BE2C (cell line): ENCODE measurements at places on chromosomes 4 and X.
A peak's percentile ranks its signal among the peaks of the same experiment; 100 is the strongest.

DNA sequence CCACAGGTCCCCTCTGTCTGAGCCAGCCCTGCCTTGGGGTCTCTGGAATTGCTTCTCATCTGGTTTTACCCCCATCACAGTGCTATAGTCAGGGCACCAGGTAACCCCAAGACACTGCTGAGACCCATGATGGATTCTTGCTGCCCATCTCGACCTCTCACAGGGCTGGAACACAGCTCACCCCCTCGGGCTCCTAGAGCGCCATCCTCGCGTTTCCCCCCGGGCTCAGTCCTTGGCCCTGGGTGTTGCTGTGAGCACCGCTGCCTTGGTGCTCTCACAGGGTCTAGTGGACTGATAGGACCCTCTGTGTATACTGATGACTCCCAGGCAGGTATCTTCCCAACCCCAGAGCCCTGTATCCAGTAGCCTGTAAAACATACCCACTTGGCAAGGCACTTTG lies 8.8 kb downstream of the MAEA start:
- DNase-seq = no peak

DNA sequence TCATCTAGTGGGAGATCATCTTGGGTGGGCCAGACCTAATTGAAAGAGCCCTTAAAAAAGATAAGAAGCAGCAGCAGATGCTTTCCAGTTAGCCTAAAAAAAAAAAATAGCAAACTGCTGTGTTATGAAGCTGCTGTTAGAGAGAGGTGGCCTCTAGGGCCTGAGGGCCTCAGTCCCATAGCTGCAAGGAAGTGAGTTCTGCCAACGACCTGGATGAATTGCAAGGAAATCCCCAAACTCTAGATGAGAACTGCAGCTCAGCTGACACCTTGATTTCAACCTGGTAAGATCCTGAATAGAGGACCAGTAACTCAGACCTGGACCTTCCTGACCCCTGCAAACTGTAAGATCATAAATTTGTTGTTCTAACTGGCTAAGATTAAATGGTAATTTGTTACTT lies 275.2 kb downstream of the TENM3 start:
- no peak for DNase-seq

DNA sequence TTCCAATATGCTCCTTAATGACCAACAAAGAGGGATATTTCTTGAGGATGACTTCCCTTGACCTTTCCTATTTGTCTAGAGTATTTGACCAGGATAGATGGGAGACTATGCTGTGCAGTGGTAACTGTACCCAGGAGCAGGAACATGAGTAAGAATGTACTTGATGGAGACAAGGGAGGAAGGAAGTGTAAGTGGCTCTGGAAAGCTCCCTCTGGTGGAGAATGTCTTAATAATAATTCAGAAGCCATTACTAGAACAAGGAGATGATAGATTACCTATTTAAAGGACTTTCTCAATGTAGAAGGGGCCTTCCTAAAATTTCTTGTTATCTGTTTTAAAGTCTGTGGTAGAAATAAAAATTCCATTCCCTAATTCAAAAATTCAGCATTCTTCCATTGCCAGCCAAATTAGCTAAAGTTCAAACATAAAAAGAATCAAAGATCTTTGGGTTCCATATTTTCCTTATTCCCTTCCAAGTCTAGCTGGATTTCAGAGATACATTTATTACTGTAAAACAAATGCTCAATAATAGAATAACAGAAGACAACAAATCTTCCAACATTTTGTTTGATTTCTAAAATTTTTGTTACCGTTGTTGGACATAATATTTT lies 83.8 kb downstream of the GRID2 start:
- DNase-seq = no peak

DNA sequence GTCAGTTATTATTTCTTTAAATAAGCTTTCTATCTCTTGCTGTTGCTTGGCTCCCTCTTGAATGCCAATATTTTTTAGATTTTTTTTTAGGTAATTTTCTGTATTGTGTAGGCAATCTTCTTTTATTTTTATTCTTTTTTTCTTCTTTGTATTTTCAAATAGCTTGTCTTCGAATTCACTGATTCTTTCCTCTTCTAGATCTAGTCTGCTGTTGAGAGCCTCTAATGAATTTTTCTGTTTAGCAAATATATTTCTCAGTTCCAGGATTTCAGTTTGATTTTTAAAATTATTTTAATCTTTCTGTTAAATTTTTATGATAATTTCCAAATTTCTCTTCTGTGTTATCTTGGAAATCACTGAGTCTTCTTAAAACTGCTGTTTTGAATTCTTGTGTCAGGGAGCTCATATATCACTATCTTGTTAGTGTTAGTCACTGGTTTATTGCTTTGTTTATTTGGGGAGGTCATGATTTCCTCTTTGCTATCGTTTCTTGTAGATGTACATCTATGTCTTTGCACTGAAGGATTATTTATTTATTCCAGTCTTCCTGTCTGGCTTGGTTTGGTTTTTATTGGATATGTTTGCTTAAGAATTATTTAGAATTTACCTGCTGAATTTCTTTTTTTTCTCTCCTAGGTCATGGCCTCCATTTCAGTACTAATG lies 39.9 kb upstream of the GPRIN3 start:
- no peak for DNase-seq

- DNase-seq = no peak
These were observed 1056.2 kb downstream of the DMD start for GRCh38 chrX:32155044-32155638.

DNA sequence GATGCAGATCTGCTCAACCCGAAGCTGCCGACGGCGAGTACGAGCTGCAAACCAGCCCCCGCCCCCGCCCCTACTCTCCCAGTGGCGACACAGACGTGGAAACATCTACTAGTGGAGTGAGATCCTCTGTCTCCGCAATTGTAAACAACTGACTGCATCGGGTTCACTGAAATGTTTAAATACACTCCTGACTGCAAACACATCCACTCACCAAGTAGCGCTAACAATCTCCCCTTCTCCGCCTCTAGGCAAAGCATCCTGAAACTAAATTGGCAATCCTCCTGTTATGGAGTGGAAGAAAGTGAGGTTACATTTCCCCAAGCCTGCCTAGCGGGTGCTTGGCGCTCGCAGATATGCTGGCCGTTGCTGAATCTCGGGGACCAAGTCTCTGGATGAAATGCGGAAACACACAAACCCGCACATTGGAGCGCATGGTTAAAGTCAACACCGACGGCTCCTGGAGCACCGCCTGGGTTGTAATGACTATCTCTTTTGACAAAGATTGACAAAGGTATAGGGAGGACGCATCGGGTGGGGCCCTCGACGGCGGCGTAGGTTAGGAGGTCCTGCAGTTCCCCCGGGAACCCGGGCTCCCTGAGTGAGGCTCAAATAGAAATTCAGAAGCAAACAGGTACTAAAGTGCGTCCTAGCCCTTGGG lies 117.0 kb upstream of the TEX13C start:
- DNase-seq = no peak

- DNase-seq = no peak
These were observed 174.8 kb downstream of the PDGFRA start for GRCh38 chr4:54403700-54404453.

DNA sequence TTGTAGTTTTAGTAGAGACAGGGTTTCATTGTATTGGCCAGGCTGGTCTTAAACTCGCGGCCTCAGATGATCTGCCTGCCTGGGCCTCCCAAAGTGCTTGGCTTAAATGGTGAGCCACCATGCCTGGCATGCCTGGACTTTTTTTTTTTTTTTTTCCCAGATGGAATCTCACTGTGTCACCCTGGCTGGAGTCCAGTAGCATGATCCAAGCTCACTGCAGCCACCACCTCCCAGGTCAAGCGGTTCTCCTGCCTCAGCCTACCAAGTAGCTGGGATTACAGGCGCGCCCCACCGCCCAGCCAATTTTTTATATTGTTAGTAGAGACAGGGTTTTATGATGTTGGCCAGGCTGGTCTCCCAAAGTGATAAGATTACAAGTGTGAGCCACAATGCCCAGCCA lies 8.4 kb downstream of the UBE2K start:
- peak; percentile 57 for DNase-seq

GRCh38 chrX:52082578-52082977 lies 13.6 kb upstream of the MAGED4B start:
- DNase-seq = no peak

GRCh38 chr4:144450526-144450925 lies 195.4 kb upstream of the HHIP start:
- no peak for DNase-seq

GRCh38 chr4:24601121-24601520 lies 16.8 kb upstream of the DHX15 start:
- no peak for DNase-seq

- DNase-seq = no peak
These were observed 247.0 kb downstream of the C4orf33 start for GRCh38 chr4:129342819-129343408.

DNA sequence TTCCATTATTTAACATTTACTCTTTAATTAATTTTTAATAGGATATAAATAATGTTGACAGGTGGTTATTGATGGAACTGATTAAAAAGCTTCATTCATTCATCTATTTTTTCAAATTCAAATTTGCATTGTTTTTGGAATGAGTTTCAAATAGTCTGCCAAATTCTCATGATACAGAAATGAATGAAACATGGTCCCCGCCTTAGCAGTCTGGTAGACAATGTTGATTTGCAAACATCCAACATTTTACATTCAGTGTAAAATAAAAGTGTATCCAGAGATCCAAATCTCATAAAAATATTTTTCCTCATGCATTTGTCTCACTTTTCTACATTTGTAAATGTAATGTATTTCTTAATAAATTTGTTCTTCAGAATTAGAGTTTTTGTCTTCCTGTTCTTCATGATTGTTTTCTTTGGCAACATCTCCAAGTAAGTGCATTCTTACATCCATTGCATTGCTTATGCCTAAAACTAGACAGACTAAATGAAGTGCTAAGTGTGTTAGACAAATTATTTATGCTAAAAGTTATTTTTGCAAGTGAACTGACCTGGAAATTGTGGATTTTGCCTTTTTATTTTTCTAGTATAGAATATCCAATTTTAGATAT lies 142.3 kb downstream of the PCDH18 start:
- DNase-seq = no peak

GRCh38 chrX:136616987-136617685 lies 30.8 kb upstream of the CD40LG start:
- no peak for DNase-seq

GRCh38 chr4:175953960-175954521 lies 111.6 kb upstream of the WDR17 start:
- no peak for DNase-seq

DNA sequence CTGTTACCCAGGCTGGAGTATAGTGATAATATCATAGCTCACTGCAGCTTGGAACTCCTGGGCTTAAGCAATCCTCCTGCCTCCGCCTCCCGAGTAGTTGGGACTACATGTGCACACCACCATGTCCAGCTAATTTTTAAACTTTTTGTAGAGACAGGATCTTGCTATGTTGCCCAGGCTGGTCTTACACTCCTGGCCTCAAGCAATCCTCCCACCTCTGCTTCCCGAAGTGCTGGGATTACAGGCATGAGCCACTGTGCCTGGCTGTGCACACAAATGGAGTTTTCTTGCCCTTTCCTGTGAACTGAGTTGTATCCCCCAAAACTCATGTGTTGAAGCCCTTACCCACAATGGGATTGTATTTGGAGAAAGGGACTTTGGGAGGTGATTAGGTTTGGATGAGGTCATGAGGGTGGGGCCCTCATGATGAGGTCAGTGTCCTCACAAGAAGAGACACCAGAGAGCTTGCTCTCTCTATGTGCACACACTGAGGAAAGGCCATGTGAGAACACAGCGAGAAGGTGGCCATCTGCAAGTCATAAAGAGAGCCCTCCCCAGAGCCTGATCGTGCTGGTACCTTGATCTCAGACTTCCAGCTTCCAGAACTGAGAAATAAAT lies 40.1 kb downstream of the DDX3X start:
- no peak for DNase-seq

DNA sequence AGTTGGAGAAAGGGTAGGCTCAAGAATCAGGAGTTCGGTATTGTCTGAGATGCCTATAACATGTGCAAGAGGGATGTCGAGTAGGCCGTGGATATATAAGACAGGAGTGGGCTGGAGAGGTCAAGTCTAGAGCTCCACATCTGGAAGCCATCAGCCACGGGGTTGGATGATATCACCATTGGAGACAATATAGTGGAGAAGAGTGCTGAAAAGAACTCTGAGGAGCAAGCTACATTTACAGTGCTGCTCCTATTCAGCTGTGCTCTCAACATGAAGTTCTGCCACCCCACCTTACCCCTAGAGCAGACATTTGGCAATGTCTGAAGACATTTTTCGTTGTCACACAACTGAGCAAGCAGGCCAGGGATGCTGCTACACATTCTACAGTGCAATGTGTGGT lies 20.9 kb upstream of the PLAC1 start:
- DNase-seq = no peak

DNA sequence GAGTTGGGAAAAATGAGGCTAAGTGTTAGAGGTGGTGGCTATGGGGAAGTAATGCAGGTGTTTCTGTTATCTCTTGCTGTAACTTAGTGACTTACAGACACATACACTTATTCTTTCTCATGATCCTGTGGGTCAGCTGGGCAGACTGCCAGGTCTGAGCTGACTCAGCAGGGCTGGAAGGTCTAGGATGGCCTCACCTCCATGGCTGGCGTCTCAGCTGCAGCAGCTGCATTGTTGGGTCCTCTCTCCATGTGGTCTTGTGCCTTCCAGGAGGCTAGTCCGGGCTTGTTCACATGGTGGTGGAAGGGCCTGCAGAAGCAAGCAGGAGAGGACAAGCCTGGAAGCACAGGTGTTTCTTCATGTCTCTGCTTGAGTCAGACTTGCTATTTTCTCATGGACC lies 172.7 kb downstream of the NHS start:
- DNase-seq = peak; percentile 53

GRCh38 chrX:9874483-9874882 lies 88.3 kb downstream of the SHROOM2 start:
- no peak for DNase-seq

GRCh38 chr4:5051278-5052203 lies at the start of gene STK32B:
STK32B (plus strand) TSS chr4:5051480.
- peak; percentile 51 for DNase-seq

DNA sequence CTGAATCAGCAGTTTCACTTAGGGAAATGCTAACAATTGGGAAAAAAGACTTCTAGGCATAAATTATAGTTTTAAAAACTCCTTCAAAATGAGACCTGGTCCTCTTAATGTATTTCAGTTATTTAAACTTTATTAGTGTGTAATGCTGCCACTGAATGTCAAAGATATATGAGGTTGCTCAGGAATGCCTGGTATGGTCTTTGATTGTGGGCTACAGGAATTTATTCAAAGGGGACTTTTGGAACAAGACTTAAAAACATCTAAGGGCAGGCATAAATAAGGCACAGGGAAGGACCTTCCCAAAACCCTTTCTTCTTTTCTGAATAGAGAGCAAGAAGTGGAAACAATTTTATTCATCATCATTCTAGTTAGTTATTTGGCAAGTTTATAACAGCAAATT lies 439.1 kb downstream of the TLL1 start:
- no peak for DNase-seq

GRCh38 chr4:166301266-166301665 lies 428.2 kb downstream of the TLL1 start:
- no peak for DNase-seq
